ENCODE measurements at places on chromosomes 13 and 19.

- no peak for DNase-seq
Observed at GRCh38 chr13:114108894-114109293, 23.5 kb downstream of the RASA3 start.

- no peak for DNase-seq
Observed at GRCh38 chr13:59562924-59563323, 600.8 kb downstream of the DIAPH3 start.

DNA sequence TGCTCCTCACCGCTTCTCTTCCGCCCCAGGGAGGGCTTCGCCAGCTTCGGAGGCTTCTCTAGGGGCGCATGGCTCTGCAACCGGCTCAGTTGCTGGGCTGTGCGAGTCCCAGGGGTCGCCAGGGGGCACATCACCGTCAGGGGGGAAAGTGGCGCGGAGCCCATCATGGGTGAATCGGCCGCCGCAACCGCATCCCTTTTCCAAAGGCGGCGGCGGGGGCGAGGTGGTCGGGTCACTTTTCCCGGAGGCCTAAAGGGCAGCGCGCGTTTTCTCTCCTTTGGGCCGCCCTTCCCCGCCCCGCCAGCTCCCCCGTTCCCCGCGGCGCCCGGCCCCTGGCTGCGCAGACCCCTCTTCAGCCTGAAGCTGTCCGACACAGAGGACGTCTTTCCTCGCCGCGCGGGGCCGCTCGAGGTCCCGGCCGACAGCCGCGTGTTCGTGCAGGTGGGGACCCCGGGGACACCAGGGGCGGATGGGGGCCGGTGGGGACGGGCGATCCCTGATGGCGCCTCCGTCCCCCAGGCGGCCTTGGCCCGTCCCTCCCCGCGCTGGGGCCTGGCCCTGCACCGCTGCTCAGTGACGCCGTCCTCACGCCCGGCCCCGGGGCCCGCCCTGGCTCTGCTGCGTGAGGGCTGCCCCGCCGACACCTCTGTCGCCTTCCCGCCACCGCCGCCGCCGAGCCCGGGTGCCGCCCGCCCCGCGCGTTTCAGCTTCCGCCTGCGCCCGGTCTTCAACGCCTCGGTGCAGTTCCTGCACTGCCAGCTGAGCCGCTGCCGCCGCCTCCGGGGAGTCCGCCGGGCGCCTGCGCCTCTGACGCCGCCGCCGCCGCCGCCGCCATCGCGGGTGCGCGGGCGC lies 1.7 kb downstream of the TGFBR3L start:
- DNase-seq: no peak

DNA sequence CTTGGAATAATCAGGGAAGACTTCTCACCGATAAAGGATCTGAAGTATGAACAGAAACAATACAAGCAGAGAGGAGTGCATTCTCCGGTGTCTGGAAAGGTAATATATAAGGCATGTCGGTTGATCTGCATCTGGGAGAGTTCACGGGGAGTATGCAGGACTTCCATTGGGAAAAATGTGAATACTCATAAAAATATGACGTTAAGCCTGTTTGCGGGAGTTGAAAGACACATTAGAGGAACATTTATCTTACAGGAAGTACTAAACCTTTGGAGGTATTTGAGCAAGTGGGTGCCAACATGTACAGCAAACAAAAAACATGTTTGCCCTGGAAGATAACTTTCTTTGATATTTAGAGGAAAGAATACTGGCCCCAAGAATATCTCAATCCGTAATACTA lies 286.8 kb downstream of the SLITRK6 start:
- no peak for DNase-seq

- DNase-seq: peak; percentile 55
Observed at GRCh38 chr13:73303851-73304250, 245.0 kb downstream of the KLF5 start.

GRCh38 chr13:48231080-48231479 lies 1.9 kb upstream of the ITM2B start:
- peak; percentile 42 for DNase-seq

GRCh38 chr13:97274829-97275649 lies 52.9 kb downstream of the MBNL2 start:
- DNase-seq: peak; percentile 91

DNA sequence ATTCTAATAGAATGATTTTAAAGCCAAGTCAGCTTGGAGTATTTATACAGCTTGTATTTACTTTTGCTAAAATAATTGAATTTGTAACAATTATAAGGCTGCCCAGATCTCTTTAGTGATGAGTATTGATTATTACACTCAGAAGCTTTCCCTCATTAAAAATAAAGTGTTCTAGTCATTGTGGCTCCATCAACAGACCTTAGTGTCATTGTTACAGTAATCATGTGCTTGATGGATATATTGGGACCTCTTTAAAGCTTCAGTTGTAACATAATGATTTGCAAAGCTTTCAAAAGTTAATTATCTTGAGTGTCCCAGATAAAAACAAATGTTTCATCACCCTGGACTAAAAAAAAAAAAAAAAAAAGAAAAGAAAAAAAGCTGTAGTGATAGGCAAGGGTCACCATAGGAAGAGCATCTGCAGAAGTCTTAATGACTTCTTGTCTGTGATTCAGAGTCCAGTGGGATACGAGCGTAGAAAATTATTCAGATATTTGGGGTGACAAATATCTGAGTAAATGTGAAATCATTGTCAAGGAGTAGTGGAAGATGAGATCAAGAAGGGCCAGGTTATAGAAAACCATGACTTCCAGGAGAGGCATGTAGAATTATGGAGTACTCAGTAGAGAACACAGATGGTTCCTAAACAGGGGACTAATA lies 369.6 kb downstream of the DCT start:
- DNase-seq: no peak

GRCh38 chr19:4375164-4376027 lies 25.0 kb downstream of the SH3GL1 start:
- peak; percentile 77 for DNase-seq

DNA sequence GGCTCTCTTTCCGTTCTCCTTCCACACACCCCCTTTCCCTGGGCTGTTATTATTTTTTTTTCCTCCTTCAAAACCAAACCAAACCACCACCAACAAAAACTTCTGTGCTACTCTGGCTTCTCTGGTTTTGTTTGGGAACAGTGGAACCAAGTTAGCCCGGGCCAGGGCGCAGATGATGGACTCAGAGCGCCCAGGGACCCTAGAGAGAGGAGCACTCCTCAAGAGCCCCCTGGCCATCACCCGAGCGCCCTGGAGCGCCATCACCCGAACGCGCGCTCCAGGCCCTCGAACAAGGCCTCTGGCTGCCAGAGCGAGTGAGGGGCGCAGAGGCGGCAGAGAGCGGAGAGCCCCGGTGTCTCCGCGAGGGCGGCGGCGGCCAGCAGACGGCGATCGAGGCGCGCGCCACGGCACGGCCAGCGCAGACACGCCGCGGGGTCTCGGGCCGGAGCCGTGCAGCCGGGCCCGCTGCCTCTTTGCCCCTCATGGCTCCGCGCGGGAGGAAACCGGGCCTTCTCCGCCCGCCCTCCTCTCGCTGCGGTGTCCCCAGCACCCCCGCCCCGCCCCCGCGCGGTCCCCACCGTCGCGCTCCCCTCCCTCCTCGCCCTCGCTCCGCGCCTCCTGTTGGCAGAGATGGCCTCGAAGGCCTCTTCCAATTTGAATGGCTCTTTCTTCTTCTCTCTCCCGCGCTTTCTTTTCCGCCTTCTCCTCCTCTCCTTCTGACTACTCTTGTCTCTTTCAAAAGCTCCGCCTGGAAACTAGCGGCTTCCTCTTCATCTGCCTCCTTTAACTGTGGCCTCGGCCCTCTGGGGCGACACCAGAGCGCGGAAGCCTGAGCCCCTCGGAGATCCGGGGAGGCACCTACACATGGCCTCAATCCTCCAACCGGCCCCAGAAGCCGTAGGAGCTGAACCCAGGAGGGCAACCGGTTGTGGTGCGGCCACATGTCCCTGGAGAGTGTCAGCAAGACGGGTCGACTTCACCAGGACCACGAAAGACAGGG lies 4.1 kb upstream of the SOX1 start:
- no peak for DNase-seq

DNA sequence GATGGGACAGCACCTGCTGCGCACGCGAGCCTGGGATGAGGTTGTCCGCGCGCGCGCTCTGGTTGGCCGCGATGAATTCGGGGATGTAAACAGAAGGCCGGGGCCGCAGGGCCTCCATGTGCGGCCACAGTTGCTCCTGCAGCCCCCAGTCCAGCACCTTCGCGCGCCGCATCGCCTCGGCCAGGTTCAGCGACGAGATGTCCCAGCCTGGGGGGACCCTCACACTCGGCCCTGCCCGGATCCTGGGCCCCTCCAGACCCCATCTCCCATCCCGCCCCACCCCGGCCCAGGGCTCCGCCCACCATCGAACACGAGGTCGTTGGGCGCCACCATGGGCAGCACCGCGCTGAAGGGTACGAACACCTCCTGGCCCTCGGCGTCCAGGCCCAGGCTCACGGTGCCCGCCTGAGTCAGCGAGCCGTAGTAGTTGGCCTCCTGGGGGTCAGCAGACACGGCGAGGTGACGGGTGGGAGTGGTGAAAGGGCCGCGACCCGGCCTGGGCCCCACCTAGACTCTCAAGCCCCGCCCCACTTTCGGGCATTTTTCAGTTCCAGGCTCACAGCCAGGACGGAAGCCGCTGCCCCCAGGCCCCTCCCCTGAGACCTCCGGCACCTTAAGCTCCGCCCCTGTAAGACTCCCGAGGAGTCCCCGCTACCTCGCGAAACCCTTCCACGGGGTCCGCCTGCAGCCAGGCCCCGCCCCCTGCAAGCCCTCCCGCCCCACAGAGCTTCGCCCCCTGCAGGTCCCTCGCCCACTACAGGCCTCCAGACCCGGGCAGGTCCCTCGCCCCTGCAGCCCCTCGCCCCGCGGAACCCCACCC lies 1.1 kb downstream of the ISYNA1 start:
- peak; percentile 84 for DNase-seq

DNA sequence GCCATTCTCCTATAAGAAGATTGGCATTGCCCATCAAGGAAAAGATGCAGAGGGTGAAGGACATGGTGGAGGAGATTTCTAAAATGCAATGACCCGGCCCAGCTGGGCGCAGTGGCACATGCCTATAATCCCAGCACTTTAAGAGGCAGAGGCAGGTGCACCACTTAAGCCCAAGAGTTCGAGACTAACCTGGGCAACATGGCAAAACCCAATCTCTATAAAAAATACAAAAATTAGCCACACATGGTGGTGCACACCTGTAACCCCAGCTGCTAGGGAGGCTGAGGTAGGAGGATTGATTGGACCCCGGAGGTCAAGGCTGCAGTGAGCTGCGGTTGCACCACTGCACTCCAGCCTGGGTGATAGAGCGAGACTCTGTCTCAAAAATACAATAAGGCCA lies 331.8 kb downstream of the FOXO1 start:
- DNase-seq: no peak

GRCh38 chr13:21304256-21304655 lies 127.8 kb downstream of the MRPL57 start:
- no peak for DNase-seq

GRCh38 chr13:67229481-67230403 lies at the start of gene PCDH9:
PCDH9 (minus strand) TSS chr13:67230336; CDS start chr13:67228440, 1,896 bp downstream.
- no peak for DNase-seq

GRCh38 chr19:12975221-12975741 lies 5.9 kb downstream of the DAND5 start:
- DNase-seq: no peak

- DNase-seq: no peak
Observed at GRCh38 chr19:55621673-55622231, 2.6 kb downstream of the ZNF784 start.

DNA sequence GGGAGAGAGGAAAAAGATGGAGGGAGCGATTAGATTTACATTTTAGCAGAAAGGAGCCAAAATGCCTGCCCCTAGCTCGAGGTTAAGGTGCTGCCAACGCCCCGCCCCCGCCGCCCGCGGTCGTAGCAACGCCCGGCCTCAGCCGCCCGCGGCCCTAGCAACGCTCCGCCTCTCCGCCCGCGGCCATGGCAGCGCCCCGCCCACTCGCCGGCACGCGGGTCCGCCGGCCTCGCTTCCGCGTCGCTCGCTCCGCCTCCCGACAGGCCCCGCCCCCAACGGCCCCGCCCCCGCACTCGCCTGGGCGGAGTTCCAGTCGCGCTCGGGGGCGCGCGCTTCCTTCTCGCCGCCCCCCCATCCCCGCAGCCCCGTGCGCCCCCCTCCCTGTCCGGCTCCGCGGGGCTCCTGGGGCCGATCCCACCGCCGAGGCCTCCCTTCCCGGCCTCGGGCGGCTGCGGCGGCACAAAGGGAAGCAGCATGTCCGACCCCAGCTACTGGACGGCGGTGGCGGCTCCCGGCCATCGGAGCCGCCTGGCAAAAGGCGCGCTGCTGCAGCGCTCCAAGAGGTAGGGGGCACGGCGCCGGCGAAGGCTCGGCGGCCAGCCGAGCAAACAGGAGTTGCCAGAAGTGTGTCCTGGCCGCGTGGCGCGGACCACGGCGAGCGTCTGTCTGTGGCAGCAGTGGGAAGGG lies 20.3 kb downstream of the MAST3 start:
- DNase-seq: peak; percentile 80

DNA sequence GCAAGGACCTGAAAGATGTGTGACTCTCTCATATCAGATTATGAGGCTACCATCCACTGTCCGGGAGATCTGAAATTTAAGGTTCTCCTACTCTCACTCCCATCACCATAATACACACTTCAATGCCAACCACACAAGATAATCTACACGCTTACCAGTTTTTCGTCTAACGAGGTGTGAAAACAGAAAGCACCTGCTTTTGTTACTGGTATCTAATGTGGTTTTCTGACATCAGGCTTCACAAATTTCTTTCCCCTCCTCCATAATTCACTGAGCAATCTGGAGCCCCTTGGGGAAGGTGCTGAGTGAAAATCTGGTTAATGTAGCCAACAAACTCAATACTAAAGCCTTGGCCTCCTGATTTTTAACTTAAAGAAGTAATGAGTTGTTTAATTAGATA lies 10.1 kb upstream of the LRCH1 start:
- no peak for DNase-seq

DNA sequence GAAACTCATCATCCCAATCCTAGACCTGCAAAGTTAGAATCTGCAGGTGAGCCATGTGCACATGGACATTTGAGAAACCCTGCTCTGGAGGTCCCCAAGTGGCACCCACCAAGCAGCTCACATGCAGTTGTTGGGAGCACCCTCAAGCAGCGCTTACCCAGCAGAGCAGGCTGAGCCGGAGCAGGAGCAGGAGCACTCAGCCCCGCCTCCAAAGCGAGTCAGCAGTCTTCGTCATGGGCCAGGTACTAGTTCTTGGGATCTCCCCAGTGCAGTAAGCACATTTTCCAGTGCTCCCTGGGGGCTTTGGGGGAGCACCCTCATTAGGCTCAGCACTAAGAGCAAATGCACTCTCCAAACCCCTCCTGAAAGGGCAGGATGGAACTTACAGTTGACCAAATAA lies 572.7 kb downstream of the IRS2 start:
- no peak for DNase-seq

DNA sequence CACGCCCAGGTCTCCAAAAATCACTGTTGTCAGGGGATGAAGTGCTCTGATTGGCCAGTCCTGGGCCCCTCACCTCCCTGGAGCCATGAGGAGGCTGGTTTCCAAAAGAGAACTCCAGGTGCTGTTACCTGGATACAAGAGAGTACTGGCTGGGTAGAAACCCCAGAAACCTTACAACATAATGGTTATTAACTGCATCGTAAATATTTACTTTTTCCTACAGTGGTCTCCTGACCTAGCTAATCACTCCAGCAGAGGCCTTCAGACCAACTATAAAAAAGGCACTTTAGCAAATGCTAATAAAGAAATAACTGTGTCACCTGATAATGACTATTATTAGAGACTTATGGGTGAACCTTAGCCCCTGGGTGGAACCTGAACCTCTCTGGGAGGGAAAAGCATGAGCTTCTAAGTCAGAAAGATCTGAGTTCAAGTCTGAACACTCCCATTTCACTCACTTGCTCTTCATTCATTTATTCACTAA lies 1.5 kb upstream of the IGSF23 start:
- no peak for DNase-seq
